ENCODE measurements at places on chromosomes 7 and 10.

DNA sequence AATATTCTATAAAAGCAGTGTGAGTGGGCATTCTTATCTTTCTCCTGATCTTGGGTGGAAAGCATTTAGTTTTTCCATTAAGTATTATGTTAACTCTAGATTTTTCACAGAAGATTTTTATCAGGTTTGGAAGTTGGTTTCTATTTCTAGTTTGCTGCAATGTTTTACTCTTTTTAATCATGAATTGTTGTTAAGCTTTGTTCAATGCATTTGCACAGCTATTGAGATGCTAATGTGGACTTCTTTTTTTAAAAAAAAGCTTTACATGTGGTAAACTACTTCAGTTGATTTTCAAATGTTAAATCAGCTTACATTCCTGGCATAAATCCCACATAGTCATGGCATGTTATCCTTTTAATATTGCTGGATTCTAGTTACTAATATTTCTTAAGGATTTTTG is 363.6 kb upstream of the NRP1 start:
- no peak for DNase-seq

- DNase-seq: no peak
Observed at GRCh38 chr7:80907141-80907601, 11.7 kb downstream of the SEMA3C start.

DNA sequence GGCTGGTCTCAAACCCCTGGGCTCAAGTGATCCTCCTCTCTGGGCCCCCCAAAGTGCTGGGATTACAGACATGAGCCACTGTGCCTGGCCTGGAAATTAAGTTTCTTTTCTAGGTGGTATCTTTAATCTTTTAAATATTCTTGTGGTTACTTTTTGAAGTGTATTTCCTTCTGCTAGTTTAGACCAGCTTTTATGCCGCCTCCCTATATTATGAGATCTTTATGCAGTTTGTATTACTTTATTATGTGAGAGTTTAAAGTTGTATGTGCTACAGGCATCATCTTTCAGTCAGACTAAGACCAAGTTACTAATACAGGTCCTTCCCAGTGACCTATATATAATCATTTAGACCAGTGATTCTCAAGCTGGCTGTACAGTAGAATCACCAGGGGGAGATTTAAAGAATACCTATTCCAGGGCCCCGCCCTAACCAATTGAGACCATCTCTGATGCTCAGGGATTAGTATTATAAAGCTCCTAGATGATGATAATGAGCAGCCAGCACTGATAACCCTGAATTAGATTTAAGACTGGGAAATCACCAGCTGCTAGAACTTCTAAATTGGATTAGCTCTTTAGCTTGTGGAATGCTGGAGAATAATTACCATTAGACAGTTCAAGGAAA is 11.3 kb downstream of the INPP5F start:
- DNase-seq: no peak

DNA sequence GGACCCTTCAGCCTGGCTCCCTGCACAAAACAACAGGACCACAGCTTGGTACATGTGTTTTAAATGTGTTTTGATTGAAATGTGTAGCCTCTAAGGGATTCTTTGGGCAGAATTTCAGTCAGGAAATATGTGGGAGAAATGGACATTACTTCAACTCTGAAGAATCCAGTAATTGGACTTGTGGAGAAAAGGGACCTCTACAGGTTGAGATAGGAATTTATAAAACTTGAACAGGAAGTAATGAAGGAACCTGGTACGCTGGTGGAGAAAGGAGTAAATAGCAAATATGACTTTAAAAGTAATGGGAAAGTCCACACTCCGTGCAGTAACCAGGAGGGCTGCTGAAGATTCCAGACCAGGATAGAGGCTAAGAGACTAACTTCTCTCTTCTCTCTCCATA is 220.5 kb downstream of the LHFPL3 start:
- DNase-seq: no peak

- peak; percentile 52 for DNase-seq
Observed at GRCh38 chr10:96587264-96588059, 650 bp upstream of the TM9SF3 start.

DNA sequence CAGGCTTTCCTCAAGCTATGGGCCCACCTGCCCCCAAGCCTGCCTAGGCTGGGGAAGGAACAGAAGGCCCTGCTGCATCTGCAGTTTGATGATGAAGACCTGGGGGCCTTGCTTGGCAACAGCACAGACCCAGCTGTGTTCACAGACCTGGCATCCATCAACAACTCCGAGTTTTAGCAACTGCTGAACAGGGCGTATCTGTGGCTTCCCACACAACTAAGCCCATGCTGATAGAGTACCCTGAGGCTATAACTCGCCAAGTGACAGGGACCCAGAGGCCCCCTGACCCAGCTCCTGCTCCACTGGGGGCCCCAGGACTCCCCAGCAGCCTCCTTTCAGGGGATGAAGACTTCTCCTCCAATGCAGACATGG is 36.3 kb downstream of the CADPS2 start:
- DNase-seq: no peak

GRCh38 chr10:109824206-109824605 is 99.1 kb downstream of the XPNPEP1 start:
- no peak for DNase-seq

DNA sequence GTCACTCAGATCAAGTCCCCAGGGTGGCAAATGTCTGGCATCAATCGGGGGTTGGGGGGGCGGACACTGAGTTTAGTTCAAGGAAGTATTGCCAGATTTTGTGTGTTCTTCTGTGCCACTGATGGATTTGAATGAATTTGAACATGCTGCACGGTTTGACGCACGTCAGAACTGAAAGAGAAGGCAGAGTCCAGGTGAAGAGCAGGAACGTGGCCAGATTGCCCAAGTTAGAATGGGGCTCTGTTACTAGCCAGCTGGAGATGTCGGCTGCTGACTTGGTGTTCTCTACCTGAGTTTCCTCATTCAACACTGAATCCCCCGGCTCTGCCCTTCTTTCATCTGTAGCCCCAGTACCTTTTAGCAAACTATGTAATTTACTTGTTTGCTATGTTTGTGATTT is 180.2 kb downstream of the PRKCQ start:
- no peak for DNase-seq

Data from stimulated activated CD4-positive, alpha-beta T cell treated with anti-CD3 and anti-CD28 coated beads, Interleukin-1b, Interleukin-23, amount 100 ng/mL, for 48 hours (primary cell).